ENCODE measurements at places on chromosomes 7 and 10.

GRCh38 chr7:85160223-85160622 lies 26.6 kb downstream of the SEMA3D start:
- no peak for DNase-seq

GRCh38 chr7:156554488-156554887 lies 86.1 kb upstream of the RNF32 start:
- no peak for DNase-seq

- DNase-seq = no peak
Measured at GRCh38 chr7:30595436-30596013, 847 bp downstream of the GARS1 start.

DNA sequence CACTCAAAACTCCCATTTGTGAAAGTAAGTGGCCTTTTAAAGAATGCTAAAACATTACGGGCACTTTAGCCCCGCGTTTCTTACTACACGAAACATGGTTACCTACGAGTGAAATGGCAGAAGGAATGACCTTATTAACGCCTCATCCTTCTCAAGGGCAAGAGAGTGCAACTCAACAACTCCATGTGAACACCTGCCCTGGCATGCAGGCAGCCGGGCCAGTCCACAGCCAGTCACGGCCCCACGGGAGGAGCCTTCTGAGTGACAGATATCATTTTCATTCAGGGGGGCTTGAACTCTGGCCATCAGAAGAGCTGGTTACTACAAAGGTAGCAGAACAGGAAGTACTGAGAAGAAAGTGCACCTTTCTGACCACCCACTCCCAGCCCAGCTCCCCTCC lies 236.1 kb downstream of the PTPRN2 start:
- DNase-seq = peak; percentile 58

- no peak for DNase-seq
Measured at GRCh38 chr7:103985565-103986126, 3.8 kb downstream of the RELN start.

DNA sequence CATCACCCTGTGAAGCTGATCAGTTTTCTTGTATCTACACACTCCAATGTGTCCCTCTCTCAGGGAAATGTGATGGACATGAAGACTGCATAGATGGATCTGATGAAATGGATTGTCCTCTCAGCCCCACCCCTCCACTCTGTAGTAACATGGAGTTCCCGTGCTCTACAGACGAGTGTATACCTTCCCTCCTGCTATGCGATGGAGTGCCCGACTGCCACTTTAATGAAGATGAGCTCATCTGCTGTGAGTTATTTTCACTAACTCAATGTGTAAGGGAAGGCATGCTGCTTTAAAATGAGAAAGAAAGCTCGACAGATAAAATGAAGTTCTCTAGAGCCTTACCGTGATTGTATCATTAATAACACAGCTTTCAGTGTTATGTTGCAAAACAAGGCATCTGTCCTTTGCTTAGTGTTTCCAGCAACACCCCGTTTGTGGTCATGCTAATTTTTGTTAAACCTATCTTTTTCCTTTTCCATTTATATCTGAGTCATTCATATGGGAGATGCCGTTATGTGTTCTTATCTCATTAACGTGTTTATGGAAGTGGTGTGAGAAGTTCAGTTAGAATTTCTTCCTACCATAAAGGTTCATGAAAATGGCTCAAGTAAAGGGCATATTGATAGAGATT lies 220.9 kb upstream of the PLXDC2 start:
- DNase-seq = no peak

- no peak for DNase-seq
Measured at GRCh38 chr7:8070451-8071180, 102.0 kb downstream of the GLCCI1 start.

DNA sequence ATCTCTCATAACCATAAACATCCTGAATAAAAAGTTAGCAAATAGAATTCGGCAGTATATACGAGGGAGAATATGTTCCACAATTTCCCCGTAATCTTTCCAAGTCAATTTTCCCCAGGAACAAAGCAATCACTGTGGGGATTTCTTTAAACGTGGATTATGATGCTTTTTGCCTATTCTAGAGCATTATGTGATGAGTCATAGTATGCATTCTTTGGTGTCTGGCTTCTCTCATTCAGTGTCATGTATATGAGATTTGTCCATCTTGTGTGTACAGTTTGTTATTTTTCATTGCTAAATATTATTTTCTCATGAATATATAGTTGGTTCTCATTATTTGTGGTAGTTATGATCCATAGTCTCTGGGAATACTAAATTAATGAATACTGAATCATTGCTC lies 9.9 kb upstream of the OR9A4 start:
- DNase-seq = no peak

GRCh38 chr7:117178600-117178999 lies 144.3 kb downstream of the WNT2 start:
- no peak for DNase-seq

GRCh38 chr10:6815346-6815745 lies 235.3 kb upstream of the PRKCQ start:
- DNase-seq = no peak

- DNase-seq = no peak
Measured at GRCh38 chr7:5692112-5692844, 89.2 kb downstream of the RNF216 start.

GRCh38 chr10:78931321-78932053 lies 137.3 kb upstream of the ZMIZ1 start:
- peak; percentile 62 for DNase-seq

GRCh38 chr10:79273604-79274003 lies 73.7 kb upstream of the PPIF start:
- DNase-seq = no peak

GRCh38 chr10:88185830-88186229 lies 322.4 kb downstream of the PTEN start:
- no peak for DNase-seq

DNA sequence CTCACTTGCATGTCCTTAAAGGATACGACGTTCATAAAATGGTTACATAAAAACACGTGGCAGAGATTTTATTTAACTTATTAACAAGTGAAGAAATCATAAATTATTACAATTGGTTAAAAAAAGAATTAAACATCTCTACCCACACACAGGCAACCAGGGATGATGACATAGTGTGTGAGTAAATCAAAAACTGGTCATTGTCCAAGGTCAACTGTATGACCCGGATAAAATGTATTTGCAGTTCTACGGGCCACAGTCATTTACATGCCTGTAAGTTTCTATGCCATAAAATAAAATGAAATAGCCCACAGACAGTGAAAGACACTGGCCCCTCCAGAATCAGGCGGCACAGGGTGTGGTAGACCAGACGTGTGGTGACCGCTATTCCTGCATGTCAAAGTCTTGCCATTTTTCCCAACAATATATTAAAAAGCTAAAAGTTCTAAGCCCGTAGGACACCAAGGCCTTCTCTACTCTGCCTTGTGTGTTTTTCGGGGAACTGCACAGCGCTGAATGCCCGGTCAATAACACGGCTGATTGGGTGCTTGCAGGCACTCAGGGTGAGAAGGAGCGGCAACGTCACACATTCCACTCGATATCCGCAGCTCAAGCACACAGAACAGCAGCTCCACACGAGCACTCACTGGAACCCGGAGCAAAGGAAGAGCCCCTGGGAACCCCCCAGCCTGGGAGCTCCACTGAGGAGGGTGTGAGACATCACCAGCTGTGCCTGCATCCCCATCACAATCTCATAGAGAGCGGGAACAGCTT lies 143.3 kb upstream of the PPP2R2D start:
- no peak for DNase-seq

DNA sequence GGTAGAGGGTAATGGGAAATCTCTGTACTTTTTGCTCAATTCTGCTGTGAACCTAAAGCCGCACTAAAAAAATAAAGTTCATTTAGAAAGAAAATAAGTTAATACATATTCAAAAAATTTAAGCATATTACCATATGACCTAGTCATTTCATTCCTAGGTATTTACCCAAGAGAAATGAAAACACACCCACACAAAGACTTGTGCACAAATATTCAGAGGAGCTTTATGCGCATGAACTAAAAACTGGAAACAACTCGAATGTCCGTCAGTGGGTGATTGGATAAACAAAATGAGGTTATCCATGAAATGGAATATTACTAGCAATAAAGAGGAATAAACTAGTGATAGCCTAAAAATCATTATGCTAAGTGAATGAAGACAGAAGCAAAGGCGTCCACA lies 62.6 kb upstream of the ZNRF2 start:
- no peak for DNase-seq

GRCh38 chr7:112411186-112411795 lies 39.0 kb upstream of the IFRD1 start:
- DNase-seq = no peak

DNA sequence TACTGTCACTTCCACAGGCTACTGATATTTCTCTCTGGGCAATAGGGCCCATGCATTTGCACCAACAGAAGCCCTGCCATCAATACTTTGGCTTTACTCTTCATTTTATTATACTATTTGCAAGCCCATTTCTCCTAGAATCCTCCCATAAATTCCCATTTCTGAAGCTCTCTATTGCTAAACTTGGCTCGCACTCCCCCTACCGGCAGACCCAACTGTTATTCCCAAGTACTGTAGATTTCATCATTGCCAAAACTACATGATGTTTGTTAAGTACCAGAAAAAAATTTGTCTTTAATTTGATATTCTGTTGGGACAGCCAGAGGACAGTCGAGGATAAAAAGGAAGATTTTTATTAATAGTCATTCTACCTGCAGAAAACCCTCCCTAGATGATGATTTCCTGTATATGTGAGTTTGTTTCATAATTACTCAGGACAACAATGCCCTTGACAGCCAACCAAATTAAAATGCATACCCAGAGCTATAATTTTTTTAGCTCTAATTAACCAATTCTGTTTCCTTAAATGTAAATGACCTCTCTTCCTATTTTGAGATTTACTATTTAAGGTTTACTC lies 298.6 kb downstream of the REEP3 start:
- peak; percentile 44 for DNase-seq

DNA sequence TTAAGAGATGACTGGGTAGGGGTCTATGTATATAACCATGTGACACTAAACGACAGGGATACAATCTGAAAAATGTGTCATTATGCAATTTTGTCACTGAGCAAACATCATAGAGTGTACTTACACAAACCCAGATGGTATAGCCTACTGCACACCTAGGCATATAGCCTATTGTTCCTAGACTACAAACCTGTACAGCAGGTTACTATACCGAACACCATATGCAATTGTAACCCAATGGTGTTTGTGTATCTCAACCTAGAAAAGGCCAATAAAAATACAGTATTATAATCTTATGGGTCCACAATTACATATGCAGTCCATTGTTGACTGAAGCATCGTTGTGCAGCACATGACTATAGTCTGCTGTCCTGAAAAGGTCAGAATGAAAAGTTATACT lies 22.9 kb downstream of the STRIP2 start:
- DNase-seq = no peak

GRCh38 chr10:75400771-75401568 lies 594 bp downstream of the ZNF503 start:
- DNase-seq = peak; percentile 78

DNA sequence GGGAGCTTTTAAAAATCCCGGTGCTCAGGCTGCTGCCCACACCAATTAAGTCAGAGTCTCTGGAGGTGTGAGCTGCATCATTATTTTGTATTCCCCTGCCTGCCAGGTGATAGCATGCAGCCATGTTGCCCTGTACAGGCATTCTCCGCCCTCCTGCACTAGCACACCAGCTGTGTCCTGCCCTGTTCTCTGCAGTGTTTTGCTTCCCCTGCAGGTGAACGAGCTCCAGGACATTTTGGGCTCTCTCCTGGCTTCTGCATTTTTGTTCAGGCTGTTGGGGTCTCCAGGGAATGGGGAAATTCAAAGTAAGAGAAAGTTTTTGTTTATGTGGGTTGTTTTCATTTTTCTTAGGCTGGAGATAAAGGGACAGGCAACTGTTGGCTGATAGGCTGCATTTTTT lies 271.0 kb upstream of the COBL start:
- DNase-seq = peak; percentile 26

DNA sequence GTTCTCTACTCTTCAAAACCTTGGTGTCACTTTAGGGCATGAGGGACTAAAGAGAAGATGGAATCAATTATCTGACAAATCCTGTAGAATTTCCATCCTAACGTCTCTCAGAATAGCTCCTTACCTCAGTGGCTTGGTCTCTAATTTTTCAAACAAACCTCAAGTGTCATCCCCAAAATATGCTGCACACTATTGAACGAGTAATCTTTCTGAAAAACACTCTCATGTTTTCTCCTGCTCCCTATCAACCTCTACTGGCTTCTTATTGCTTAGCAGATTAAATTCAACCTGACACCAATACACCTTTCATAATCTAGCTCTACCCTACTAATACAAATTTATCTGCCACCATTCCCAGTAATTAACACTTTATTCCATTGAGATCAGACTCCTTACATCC lies 8.5 kb downstream of the CNOT4 start:
- DNase-seq = no peak

GRCh38 chr7:93823621-93824020 lies 66.9 kb downstream of the TFPI2 start:
- DNase-seq = no peak

- DNase-seq = no peak
Measured at GRCh38 chr10:114283535-114284234, 44.6 kb downstream of the VWA2 start.

- no peak for DNase-seq
Measured at GRCh38 chr7:99623091-99623693, 6.4 kb downstream of the ZSCAN25 start.

DNA sequence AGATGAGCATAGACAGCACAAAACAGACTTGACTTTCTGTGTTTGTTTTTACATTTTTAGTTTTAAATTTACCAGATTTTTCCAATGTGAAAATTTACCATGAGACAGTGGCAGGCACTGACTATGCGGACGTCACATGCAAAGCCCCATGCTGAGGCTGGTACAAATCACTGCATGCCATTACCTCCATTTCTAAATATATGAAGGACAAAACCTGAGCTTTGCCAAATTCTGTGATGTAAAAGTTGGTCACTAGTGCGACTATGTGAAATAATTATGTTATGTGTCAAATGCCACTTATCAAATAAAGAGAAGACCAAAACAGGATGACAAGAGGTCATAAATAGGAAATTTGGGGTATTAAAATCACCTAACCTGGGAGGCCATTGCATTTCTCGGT lies 22.1 kb downstream of the NRAP start:
- DNase-seq = no peak

- peak; percentile 31 for DNase-seq
Measured at GRCh38 chr7:136405931-136406777, 429.0 kb upstream of the MTPN start.

DNA sequence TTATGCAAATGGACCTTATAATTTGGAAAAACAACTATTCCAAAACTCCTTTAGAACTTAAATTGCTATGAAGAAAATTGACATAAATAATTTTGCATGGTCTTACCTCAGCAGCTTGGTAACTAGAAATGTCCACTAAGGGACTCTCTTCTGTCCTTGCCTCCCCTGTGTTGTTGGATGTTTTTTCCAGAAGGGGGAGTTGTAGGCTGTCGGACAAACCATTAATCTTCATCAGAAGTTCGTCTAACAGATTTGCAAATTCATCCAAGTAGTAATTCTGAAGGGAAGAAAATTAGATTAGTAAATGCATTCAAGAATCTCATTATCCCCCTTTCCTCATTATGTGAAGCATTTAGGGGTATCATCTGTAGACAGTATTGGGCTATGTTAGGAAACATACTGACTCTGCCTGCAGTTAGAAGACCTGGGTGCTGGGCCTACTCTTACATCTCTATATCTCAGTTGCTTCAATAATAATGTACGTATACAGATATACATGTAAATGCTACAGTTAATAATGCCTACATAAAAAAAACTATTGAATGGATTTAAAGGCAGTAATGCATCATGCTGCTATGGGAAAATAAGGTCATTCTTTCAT lies 155.6 kb downstream of the PKD1L1 start:
- no peak for DNase-seq

GRCh38 chr7:158473221-158473620 lies 114.4 kb downstream of the PTPRN2 start:
- DNase-seq = peak; percentile 74
